A549 treated with AZD2906 at 1 μM for 4 hours (cell line): ENCODE measurements at places on chromosomes 1 and 21. TPM values are rescaled to one million over a fixed set of nuclear protein-coding genes. Genes with fewer than 3 reads are reported as not detected.

The LCA5L gene
- 0.81 to 1.5 TPM (median 1.0 TPM) in 5 replicates for total RNA-seq

The KRTAP19-1 gene
- total RNA-seq = not detected in 5 replicates

The USH2A gene
- total RNA-seq = not detected in 5 replicates

The LCE6A gene
- not detected in 5 replicates for total RNA-seq

The OR6K3 gene
- total RNA-seq = not detected in 5 replicates
